ENCODE measurements at places on chromosomes 1 and 21.

GRCh38 chr1:100441651-100442050 is 89.3 kb downstream of the CDC14A start:
- DNase-seq: no peak

- no peak for DNase-seq
These were observed 5.4 kb downstream of the GBP7 start for GRCh38 chr1:89170170-89171066.

DNA sequence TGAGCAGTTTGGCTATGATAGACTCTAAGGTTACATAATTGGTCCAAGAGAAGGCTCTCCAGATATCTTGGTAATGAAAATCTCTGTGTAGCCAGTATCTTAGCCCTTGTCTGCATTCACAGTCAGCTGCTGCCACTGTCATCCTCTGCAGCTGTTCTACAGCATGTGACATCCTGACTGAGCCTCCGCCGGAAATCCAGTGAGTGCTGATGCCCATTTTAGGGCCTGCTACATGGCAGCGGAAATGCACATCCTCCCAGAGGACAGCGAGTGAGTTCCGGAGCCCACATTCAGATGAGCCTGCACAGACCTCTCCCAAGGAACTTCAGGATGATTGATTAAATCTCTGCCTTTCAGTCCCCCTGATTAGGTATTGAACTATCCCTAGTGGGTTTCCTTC is 237.1 kb downstream of the HHIPL2 start:
- DNase-seq: no peak

- DNase-seq: no peak
These were observed 8.6 kb downstream of the FNDC5 start for GRCh38 chr1:32861904-32862695.

- no peak for DNase-seq
These were observed 60.1 kb downstream of the PKN2 start for GRCh38 chr1:88744142-88744541.

GRCh38 chr21:27306791-27307775 is 340.2 kb upstream of the ADAMTS5 start:
- no peak for DNase-seq

- DNase-seq: peak; percentile 69
These were observed 73.7 kb downstream of the CAPZB start for GRCh38 chr1:19411612-19412011.

DNA sequence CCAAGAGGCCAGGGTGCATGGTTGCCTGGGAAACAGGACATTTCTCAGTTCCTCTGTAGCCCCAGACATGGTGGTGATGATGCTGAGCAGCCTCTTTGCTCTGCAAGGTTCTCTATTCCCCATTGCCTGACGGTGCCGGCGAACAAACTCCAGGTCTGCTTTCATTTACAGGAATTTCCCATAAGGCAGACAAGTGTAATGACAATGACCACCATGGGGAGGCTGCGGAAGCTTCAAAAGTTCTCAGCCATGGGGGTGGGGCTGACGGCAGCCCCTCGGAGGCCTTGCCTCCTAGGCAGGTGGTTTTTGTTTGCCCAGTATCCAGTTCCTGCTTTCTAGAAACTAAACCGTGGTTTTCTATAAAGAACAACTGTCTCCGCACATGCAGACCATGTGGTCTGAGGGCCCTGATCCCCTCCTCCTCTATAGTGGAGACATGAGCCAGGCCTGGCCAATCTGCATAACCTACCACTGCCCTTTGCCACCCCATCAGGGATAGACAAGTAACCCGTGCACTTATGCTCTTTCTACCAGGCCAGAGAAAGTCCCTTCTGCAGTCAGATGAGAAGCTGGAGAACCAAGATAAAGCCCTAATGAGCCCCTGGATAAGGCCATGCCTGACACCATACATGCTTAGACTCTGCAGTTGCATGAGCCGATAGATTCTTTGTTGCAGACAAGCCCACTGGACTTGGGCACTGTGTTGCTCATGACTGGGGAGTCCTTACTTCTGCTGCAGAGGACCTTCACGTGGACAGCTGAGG is 54.1 kb downstream of the LDLRAD2 start:
- peak; percentile 84 for DNase-seq

GRCh38 chr1:225488676-225489075 is 60.8 kb upstream of the LBR start:
- no peak for DNase-seq

DNA sequence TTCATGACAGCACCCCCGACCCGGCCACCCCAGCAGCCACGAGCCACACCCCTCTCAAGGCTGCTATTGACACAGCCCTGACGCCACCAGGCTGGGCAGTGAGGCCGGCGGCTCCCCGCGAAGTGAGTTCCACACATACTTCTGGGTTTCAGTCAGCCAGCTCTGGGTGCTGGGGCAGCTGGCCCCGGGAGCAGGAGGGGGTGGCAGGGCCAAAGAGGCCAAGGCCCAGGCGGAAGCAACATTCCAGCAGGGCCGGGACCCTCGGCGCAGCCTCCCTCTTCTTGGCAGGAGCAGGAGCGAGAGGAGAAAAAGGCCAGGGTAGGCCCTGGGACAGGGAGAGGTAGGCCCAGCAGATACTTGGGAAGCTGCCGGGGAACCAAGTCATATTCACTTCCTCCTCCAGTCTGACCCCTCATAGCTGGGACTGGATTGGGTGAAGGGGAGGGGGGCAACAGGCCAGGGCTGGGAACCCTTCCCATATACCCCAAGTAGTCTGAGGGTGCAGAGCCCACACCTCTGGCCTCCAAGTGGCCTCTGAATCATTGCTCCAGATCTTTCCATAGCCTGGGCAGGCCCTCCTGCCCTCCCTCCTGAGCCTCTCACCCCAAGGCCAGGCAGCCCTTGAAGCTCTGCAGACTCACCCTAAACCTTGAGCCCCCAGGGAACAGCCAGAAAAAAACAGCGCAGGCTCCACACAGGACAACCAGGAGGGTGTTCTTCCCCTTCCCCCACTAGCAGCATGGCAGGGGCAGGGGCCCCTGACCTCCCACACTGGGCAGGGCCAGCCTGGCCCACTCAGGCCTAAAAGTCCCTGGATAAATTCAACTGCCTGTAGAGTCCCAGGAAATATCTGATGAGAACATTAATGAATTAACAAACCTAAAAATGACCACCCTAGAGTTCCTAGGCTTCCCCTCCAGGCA is 5.7 kb downstream of the HSPG2 start:
- no peak for DNase-seq

All from GM10248 (cell line).